ENCODE measurements at places on chromosomes 1 and 21.

- no peak for DNase-seq
These were observed 190.4 kb downstream of the RHOU start for GRCh38 chr1:228925691-228926090.

DNA sequence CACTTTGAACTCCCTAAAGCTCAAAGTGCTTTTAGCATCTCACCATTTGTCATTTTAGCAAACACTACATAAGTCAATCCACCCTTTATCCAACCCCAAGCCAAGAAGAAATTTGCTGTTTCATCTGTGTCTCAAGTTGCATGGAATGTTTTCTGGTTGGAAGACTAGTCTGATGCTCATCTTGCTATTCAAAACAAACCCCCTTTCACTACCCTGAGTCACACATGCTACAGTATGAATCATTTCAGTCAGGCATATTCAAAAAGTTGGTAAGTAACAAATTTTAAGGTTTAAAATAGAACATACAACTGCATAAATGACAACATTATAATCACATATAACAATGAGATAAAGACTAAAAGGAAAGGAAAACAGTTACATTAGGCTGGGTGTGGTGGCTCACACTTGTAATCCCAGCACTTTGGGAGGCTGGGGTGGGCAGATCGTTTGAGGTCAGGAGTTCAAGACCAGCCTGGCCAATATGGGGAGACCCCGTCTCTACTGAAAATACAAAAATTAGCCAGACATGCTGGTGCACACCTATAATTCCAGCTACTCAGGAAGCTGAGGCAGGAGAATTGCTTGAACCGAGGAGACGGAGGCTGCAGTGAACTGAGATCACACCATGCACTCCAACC is 38.7 kb downstream of the DSTYK start:
- DNase-seq: no peak

- DNase-seq: no peak
These were observed 2.2 kb downstream of the PTGFRN start for GRCh38 chr1:116911779-116912469.

GRCh38 chr1:3383679-3384078 is 70.8 kb upstream of the ARHGEF16 start:
- no peak for DNase-seq

DNA sequence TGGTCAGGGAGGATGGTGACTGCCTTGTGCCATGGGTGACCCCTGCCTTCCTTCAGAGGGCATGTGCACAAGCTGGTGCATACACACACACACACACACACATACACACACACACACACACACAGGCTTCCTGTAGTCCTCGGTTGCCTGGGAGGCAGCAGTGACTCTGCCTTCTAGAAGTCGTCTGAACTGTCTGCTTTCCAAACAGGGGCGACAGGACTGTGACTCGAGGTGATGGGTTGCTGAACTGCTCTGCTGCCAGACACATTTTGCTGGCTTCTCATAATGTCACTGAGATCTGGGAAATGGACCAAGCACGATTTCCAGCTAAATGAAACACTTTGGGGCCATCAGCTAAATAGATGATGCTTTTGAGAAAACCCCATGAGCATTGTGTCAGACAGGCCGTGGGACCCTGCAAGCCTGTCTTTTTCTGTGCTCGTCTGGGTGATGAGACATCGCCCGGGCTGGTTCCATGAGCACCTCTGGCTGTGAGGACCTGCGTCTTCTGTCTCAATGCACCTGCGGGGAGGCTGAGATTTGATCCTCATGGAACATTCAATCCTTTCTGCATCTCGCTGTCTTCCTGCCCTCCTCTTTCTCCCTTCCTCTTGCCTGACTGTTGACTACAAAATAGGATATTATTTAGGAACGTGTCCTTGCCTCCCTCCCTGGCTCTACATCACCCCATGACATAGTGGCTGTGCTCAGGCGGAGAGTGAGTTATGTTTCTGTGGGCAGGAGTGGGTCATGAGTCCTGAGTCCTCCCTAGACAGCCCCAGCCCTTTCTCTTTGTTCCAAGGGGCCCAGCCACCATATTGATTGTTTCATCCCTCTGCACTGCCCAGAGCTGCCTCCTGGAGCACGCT is 436.8 kb downstream of the CAMTA1 start:
- DNase-seq: no peak

- no peak for DNase-seq
These were observed 2.3 kb upstream of the USH2A start for GRCh38 chr1:216425577-216425976.

- DNase-seq: no peak
These were observed 73.8 kb downstream of the TUT4 start for GRCh38 chr1:52479076-52479475.

- DNase-seq: no peak
These were observed 27.4 kb downstream of the KCNJ15 start for GRCh38 chr21:38284216-38284615.

DNA sequence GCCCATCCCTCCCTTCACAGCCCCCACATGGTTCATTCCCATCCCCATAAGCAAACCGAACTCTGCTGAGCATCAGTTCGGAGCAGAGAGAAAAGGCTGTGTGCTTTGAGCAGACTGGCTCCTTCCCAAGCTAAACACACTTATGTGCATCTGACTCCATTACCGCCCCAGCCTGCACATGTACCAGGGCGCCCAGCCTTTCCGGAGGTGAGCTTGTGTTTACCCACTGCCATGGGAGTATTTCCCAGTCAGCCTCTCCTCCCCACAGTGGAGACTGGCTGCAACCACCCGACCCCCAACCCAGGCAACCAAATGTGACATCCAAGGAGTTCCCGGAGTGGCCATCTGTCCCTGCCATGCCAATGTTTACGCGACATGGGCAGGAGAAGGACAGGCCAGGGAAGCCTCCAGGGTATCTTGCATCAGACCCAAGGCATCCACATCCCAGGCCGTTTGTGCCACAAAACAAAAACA is 9.4 kb downstream of the TIAM1 start:
- DNase-seq: peak; percentile 89

Data from NCI-H2081 (cell line).